Epithelial cell of esophagus (primary cell): ENCODE measurements at places on chromosomes 7 and 10.

GRCh38 chr10:114087255-114087654, 43.6 kb downstream of the ADRB1 start:
- DNase-seq = no peak

DNA sequence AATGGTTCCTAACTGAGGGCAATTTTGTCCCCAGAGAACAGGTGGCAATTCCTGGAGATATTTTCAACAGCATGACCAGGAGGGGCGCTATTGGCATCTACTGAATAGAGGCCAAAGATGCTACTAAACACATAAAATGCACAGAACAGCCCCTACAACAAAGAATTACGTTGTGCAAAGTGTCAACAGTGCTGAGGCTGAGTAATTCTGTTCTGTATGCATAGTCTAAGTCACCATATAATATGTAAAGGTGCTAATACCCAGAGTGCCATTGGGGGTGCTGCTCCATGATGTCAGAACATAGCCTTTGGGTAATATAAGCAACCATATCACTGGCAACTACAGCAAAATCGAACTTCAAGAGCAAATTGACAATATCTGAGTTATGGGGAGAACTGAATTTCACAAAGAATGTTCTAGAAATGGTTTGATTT, 213.3 kb upstream of the PHYHIPL start:
- DNase-seq = peak; percentile 10

GRCh38 chr10:87761892-87762291, 56.1 kb downstream of the ATAD1 start:
- peak; percentile 90 for DNase-seq

DNA sequence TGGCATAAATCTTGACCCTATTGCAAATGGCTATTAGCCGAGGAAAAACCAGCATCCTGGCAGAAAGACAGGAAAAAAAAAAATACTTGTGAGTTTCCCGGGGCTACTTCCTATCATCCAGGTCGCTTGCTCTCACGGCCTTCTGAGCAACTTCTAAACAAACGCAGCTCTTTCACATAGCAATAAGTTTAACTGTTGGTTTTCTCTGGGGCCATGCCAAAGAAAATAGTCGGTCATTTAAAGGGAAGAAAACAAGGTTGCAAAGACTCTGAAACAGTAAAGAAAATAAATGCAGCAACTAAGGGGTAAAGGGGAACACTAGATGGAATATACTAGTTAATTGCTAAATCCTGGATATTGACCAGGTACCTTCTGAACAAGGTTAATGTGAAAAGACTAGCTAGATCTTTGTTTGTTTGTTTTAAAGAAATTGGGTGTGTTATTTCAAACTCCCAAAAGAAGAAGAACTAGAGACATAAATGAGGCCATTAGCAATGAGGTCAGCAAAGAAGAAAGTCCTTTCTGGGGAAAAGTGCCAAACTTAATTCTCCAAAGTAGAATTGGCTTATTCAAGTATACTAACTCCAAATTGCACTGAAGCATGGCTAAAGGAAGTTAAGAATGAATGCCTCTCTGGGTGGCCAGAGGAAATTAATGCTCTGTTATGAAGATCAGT, 54.2 kb downstream of the SLC39A12 start:
- no peak for DNase-seq

- DNase-seq = no peak
Observed at GRCh38 chr7:69359003-69359700, 239.1 kb upstream of the AUTS2 start.

- DNase-seq = no peak
Observed at GRCh38 chr7:149773446-149774236, at the start of gene ZNF467. TSS of gene ZNF467 (minus strand) at chr7:149773588. CDS start at chr7:149771032, 2,556 bp downstream.

DNA sequence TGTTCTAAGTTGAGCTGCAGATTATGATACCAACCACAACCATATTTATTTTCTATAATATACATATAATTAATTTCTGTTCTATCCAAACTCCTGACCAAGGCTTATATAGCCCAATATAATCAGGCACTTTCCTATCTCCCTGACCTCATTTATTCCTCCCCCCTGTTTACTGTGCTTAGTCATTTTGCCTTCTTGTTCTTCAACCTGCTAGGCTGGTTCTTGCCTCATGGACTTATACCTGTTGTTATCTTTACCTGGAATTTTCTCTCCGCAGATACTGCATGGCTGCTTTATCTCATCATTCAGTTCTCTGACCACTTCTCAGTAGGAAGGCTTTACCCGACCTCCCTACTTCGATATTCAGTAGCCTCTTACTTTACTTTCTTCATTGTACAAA, 24.9 kb upstream of the FAM3C start:
- DNase-seq = peak; percentile 92

DNA sequence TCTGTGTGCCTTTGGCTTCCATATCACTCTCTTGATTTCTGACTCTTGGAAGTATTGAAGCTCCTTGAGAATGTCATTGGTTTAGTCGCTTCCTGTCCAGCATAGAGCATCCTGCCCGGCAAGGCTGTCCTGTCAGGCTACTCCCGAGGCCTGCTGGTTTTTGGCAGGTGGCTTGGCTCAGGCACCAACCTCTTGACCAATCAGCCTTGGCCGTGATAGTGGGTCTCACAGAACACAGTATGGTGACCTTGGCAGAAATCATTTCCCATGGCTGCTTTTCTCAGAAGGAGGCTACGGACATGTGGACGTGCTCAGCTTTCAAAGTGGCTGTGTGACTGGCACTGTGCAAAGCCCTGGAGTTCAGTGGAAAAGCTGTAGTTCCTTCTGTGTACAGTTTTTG, 516.9 kb downstream of the REEP3 start:
- no peak for DNase-seq

DNA sequence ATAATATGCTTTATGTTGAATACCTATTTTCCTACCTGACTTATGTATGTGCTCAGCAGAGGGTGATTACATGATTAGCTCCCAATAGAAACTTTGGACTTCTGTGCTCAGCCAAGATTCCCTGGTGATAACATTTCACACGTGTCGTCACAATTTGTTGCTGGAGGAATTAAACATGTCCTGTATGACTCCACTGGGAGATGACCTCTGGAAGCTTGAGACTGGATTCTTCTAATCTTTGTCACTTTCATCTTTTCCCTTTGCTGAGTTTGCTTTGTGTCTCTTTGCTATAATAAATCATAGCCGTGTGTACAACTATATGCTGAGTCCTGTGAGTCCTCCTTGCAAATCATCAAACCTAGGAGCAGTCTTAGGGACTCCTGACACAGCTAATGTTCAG, 120.9 kb upstream of the LRRTM3 start:
- no peak for DNase-seq

GRCh38 chr10:14880229-14880628, 1.6 kb downstream of the SUV39H2 start:
- DNase-seq = peak; percentile 22

DNA sequence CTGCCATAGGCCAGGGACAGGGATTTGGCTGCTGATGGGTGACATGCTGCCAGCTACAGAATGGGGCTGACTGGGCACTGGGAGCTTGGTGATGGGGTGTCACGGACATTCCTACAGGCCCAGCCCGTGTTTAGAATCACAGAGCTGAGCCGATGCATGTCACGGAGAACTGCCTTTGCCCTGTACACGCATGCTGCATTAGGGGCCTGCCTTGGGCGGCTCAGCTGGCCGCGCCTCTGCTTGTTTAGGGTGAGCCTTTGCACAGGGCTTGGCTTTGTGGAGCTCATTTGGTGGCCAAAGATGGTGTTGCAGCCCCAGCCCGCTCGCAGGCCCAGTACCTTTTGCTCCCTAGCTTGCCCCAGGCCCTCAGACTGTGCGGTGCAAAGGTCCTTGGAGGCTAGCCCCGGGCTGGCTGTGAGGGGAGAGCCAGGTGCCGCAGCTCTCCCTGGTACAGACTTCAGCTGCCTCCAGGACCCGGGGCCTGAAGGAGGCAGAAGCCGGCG, 108.4 kb upstream of the BTBD16 start:
- DNase-seq = peak; percentile 19

- DNase-seq = no peak
Observed at GRCh38 chr10:63671317-63671937, 150.2 kb downstream of the REEP3 start.

DNA sequence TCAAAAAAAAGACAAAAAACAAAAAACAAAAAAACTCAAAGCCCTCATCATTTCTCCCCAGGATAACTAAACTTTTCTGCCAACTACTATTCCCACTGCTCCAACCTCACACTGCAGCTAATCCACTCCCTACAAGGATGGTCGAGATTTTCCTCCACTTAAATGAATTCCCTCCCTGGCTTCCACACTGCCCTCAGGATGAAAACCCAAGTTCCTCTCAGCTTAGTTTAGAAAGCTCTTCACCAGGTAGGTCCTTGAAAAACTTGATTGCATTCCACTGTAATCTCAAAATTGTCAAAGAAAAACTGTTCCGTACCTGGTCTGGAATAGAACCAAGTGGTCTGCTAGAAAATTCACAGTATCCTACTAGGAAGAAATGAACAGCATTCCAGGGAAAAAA, 294.3 kb upstream of the KLF14 start:
- no peak for DNase-seq

DNA sequence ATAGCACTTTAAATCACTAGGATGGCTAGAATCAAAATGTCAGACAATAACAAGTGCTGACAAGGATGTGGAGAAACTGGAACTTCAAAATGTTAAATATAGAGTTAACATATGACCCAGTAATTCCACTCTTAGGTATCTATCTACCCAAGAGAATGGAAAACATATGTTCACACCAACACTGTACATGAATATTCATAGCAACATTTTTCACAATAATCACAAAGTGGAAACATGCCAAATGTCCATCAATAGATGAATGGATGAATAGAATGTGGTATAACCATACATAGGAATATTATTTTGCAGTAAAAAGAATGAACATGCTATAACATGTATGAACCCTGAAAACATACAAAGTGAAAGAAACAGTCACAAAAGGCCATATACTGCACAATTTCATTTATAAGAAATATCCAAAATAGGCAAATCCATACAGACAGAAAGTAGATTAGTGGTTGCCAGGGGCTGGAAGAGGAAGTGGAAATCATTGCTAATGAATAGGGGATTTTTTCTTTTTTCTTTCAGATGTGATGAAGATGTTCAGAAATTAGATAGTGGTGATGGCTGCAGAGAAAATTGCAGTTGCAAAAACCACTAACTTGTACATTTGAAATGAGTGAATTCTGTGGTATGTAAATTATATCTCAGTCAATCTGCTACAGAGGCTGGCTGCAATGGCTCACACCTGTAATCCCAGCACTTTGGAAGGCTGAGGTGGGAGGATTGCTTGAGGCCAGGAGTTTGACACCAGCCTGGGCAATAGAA, 93.0 kb downstream of the CPVL start:
- no peak for DNase-seq

DNA sequence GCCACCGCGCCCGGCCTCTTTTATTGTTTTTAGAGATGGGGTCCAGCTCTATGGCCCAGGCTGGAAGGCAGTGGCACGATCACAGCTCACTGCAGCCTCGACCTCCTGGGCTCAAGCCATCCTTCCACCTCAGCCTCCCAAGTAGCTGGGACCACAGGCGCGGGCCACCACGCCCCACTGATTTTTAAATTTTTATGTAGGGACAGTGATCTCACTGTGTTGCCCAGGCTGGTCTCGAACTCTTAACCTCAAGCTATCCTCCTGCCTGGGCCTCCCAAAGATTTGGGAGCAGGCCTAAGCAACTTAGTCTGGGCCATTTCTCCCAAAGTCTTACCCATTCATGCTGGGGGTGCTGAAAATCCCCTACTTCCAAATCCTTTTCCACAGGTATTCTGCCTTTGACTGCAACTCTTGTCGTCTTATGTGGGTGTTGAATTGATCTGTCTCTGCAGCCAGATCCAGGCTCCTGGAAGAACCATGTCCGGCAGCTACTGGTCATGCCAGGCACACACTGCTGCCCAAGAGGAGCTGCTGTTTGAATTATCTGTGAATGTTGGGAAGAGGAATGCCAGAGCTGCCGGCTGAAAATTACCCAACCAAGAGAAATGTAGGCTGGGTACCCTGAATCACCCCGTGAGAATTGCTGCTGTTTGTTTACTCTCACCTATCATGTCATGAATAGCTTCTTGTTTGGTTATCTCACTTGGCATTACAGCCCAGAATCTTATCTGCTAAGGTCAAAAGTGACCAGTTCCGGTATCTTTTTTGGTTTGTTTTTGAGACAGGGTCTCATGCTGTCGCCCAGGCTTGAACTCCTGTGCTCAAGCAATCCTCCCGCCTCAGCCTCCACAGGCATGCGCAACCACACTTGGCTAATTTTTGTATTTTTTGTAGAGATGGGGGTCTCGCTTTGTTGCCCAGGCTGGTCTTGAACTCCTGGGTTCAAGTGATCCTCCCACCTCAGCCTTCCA, 1.1 kb downstream of the ZDHHC4 start:
- peak; percentile 78 for DNase-seq

- peak; percentile 30 for DNase-seq
Observed at GRCh38 chr7:134696261-134696660, 49.6 kb downstream of the BPGM start.

GRCh38 chr7:117401293-117402002, 25.8 kb downstream of the ASZ1 start:
- peak; percentile 29 for DNase-seq

GRCh38 chr10:5477948-5478693, 21.2 kb downstream of the CALML5 start:
- DNase-seq = no peak

DNA sequence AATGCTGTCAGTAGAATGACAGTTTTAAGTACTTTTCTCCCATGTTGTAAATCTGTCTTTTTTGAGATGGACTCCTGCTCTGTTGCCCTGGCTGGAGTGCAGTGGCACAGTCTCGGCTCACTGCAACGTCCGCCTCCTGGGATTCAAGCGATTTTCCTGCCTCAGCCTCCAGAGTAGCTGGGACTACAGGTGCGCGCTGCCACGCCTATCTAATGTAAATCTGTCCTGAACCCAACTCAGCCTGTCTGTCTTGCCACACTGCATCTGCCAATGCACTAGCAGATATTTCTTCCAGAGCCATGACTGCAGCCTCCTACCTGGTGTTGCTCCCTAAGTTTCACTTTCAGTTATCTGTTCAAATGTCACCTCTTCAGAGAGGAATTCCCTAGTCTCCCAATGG, 264.1 kb downstream of the PHF14 start:
- DNase-seq = no peak

GRCh38 chr7:43648473-43649406, 65.8 kb downstream of the STK17A start:
- DNase-seq = peak; percentile 48

- peak; percentile 30 for DNase-seq
Observed at GRCh38 chr7:40583667-40584444, 449.1 kb downstream of the SUGCT start.

- DNase-seq = no peak
Observed at GRCh38 chr10:71627230-71627939, 92.2 kb downstream of the C10orf105 start.

- DNase-seq = no peak
Observed at GRCh38 chr10:95566136-95566535, 5.0 kb upstream of the SORBS1 start.

- DNase-seq = no peak
Observed at GRCh38 chr7:130894146-130894908, 160.3 kb upstream of the KLF14 start.

- DNase-seq = peak; percentile 26
Observed at GRCh38 chr7:145212050-145212449, 376.2 kb upstream of the TPK1 start.
